Activated CD4-positive, alpha-beta T cell treated with anti-CD3 and anti-CD28 coated beads, Interleukin-10, Interleukin-2, amounts not matched to agents 100 ng/mL and 50 ng/mL, durations not matched to agents 16 hours and 8 hours (primary cell): ENCODE measurements at places on chromosomes 13 and 19.

DNA sequence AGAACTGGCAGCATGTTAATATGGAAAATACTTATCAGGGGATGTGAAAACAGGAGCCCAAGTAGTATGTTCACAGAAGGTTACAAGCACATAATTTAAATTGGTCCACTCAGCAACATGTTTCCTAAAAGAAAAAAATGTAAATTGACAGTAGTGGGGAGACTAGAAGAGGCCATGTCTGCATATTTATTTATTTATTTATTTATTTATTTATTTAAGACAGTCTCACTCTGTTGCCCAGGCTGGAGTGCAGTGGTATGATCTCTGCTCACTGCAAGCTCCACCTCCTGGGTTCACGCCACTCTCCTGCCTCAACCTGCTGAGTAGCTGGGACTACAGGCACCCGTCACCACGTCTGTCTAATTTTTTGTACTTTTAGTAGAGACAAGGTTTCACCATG, 13.7 kb upstream of the ZNF8 start:
- no peak for DNase-seq

- no peak for DNase-seq
Measured at GRCh38 chr13:74530011-74530410, 395.8 kb upstream of the KLF12 start.

GRCh38 chr19:23823952-23824389, 65.3 kb upstream of the ZNF681 start:
- DNase-seq = peak; percentile 43

DNA sequence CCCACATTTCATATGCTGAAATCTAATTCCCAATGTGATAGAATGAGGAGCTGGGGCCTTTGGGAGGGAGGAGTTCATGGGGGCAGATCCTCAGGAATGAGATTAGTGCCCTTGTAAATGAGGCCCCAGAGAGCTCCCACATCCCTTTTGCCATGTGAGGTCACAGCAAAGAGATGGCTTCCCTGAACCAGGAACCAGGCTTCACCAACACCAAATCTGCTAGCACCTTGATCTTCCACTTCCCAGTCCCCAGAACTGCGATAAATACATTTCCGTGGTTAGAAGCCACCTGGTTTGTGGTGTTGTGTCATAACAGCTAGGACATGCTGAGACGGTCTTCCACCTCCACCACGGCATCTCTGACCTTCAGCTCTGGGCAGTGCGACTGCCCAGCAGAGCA, 62.1 kb downstream of the ING1 start:
- DNase-seq = no peak

DNA sequence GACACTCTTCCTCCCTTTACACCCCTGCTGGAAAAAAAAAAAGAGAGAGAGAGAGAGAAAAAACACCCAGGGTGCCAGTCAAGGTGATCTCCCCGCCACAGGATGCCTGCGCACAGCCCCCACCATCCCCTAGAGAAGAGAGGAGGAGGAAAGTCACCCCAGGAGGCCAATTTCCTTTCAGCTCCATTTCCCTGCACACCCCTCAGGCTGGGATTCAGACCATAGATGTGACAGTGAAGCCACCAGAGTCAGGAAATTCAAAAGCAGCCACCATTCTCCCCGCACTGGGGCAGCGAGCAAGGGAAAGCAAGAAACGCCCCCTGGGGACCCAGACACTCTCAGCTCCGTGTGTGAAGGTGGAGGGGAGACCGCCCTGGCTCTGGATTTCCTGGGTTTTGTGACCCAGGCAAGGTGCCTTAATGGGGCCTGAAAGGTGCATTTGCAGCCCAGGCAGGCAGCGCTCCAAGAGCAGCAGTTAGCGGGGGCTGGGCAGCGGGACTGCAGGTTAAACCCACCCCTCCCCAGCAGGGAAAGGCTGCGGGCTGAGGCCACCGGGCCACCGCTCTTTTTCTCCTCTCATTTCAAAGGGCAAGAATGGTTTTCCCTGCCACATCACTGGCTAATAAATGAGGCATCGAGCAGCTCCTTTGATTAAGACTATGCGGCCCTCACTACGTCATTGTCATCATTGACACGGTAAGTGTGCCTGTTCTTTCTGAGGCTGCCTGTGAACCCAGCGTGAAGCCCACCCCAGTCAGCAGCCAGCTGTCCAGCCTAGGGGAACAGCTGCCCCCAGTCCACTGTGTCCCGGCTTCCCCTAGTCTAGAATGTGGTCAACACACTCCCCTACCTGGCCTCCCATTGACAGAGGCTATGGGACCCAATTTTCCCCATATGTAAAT, 83.8 kb upstream of the TM9SF2 start:
- DNase-seq = no peak
